ENCODE measurements at places on chromosomes 4 and X.

GRCh38 chr4:70392057-70392776 is 5.5 kb upstream of the OPRPN start:
- DNase-seq = no peak

DNA sequence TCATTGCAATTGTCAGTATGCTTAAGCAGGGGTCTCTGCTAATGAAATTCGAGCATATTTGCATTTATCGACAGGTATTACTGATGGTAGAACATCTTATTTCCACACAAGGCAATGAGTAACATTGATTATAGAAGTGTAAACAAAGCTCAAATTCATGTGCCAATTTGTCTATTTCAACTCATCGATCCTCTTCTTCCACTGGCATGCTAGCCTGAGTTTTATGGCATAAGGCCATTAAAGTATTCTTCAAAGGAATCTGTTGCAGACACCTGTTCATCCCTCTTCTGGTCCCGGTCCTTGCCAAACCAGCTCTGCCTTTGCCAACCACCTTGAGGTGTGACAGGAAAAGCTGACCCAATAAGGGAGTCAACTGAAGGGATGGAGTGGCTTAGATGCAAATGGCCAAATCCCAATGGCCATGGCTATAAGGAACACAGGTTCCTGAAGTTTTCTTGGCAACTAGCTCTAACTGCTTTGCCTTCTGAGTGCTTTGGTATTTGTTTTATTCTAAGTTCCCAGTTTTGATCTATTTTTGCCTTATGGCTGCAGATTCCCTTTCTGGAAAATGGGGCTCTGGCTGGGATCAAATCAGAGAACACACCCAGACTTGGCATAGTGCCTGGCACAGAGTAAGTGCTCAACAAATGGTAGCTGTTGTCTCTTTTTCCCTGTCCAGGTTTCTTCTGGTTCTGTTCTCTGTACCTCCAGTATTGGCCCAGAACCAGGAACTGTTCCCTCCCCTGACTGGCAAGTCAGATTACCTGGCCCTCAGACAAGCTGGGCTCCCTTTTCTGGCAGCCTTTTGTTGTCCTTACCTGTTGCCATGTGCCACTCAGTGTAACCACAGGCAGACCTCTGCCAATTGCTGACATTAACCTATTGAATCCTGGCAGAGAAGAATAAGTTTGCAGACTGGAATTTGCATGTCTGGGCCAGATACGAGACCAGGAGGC is 63.1 kb downstream of the RTL9 start:
- peak; percentile 15 for DNase-seq

DNA sequence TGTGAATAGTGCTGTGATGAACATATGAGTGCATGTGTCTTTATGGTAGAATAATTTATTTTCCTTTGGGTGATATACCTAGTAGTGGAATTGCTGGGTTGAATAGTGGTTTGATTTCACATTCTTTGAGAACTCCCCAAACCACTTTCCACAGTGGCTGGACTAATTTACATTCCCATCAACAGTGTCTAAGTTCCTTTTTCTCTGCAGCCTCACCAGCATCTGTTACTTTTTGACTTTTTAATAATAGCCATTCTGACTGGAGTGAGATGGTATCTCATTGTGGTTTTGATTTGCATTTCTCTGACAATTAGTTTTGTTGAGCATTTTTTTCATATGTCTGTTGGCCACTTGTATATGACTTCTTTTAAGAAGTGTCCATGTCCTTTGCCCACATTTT is 29.1 kb downstream of the JADE3 start:
- DNase-seq = no peak

DNA sequence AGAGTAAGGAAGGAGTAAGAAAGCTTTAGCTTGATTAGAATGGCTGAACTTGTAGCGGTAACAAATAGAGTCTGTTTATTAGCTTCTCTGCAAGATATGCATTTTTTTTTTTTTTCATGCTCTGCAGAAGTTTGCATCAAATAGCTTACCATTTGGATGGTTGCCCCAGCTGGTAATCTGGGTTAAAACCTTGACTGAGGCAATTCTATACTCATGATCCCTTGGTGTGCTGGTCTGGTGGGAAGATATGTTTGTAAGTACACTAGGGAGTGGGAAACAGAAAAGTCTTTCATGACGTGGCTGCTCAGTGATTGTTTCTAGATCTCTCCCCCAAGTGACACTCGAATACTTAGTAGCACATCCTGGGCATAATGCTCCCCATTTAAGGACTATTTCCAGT is 32.1 kb downstream of the SEPTIN11 start:
- no peak for DNase-seq

- DNase-seq = no peak
Measured at GRCh38 chr4:134958862-134959261, 757.3 kb upstream of the PABPC4L start.

DNA sequence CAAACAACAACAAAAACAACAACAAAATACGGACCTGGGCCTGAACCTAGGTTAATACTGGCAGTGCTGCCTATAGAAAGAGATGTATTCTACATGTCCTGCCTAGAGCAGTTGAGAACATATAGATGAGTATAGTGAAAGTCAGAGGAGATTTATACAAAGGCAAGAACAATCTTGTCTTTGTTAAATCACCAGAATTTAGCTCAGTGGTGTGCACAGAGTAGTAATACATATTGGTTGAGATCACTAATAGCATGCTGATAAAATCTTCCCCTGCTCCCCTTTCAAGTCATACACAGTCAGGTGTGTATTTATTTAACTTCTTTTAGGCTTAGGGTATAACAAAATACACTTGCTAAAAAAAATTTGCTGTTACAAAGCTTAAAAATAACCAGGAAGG is 247.8 kb downstream of the ADGRL3 start:
- DNase-seq = no peak

DNA sequence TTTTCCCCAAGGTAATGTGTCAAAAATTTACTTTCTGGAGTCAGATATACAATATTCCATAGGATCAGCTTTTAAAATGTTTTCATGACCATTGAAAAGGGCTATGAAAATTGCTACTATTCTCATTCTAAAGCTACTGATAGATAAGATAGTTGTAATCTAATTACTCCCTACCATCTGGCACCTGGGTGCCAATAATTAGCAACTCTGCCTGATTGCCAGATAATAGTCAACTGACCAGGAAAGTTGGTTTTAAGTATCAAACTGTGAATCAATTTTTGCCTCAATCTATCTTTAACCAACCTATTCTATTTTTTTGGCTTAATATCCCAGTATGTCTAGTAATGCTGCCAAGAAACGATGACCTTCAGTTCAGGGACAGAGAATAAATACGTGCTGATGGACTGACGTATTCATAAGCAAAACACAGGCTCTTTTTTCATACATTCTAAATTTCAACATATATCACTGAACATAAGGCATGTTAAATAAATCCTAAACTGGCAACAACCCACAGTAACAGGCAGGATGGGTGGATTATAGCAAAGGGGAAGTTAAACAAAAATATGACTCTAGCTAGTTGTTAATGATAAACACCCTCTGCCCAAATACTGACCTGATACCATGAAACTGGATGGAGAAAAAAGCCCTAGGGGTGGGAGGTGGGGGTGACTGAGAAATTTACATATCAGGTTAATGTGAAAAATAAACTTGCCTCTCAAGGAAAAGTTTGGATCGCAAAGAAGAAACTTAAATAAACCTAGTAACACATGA is 18.2 kb downstream of the SH3RF1 start:
- DNase-seq = no peak

- no peak for DNase-seq
Measured at GRCh38 chr4:20022471-20022870, 229.2 kb upstream of the SLIT2 start.

GRCh38 chr4:145293658-145294057 is 113.3 kb upstream of the OTUD4 start:
- DNase-seq = no peak

GRCh38 chr4:107115185-107115847 is 79.2 kb upstream of the DKK2 start:
- DNase-seq = no peak

DNA sequence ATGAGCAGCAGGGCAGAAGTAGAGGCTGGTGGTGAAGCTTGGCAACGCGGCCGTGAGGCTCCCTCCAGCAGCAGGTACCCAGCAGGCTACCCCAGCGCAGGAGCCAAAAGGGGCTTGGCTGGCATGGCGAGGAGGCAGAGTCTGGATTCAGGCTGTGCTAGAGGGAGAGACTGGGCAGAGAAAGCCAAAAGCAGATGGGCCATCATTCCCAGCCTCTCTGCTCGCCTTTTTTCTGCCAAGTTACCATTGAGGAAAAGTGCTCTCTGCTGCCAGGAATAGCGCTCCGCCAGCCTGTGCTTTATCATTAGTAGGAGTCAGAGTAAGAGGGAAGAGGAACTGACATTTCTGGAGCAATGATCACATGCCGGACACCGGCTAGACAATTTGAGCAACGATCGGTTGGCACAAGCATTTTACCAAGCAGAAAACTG is 28.7 kb upstream of the MAP3K15 start:
- no peak for DNase-seq

All from RPMI8226 (cell line).